Liver (tissue), 10 donors: ENCODE measurements at places on chromosomes 1 and 21. TPM values are rescaled to one million over a fixed set of nuclear protein-coding genes. Genes with fewer than 3 reads are reported as not detected.

The MASP2 gene
- total RNA-seq, result 118 TPM

The GPR161 gene
- 1.1 TPM for total RNA-seq

The COL6A2 gene
- 44.3 TPM for total RNA-seq

The SH3D21 gene
- 1.0 TPM for total RNA-seq

The RCAN3 gene
- 1.2 TPM for total RNA-seq

The RHEX gene
- 0.67 TPM for total RNA-seq

The TRPM2 gene
- total RNA-seq, result 1.3 TPM

The C1QA gene
- 73.0 TPM for total RNA-seq

DNA sequence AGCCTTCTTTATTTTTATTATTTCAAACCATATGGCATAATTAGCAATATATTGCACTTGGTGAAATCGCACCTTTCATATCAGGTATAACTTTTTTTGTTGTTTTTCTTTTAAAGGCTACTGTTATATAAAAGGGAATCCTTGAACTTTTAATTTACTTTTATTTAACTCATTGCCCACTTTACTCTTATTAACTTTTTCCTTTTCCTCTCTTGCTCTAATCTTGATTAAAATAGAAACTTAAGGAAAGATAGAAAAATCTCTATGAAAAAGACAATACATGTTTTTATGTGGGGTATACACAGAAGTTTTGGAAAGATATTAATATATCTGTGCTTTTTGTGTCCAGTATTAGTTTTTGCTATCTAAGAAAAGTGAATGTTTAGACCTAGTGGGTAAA, 805.8 kb downstream of the USP25 start:
- DNase-seq, result no peak

GRCh38 chr1:234154320-234155251, 218.7 kb upstream of the COA6 start:
- DNase-seq, result no peak

DNA sequence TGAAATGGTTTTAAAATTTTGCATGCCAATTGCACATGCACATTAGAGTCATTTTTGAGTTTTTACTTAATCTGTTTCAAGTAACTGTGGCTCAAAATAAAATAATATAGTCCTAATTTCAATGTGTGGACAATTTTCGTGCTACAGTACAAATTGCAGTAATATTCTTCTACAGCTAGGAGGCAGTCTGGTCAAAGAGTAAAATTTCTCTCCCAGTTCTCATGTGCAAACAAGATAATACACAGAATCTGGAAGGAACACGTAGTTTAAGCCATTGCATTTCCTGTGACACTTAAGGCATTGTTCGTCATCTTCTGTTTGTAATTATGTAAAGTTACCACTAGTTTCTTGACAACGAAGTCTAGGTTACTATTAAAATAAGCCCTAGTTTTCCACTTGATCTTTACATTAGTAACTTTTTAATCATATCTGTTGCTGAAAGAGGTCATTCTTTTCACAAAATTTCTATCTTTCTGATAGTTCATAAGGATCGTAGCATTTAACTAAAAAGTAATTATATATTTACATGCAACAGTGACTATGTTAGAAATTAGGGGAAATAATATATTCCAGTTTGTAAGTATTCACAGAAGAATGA, 28.9 kb downstream of the ODR4 start:
- no peak for DNase-seq

GRCh38 chr1:16612332-16613172, 812 bp downstream of the NBPF1 start:
- DNase-seq, result peak; percentile 65

DNA sequence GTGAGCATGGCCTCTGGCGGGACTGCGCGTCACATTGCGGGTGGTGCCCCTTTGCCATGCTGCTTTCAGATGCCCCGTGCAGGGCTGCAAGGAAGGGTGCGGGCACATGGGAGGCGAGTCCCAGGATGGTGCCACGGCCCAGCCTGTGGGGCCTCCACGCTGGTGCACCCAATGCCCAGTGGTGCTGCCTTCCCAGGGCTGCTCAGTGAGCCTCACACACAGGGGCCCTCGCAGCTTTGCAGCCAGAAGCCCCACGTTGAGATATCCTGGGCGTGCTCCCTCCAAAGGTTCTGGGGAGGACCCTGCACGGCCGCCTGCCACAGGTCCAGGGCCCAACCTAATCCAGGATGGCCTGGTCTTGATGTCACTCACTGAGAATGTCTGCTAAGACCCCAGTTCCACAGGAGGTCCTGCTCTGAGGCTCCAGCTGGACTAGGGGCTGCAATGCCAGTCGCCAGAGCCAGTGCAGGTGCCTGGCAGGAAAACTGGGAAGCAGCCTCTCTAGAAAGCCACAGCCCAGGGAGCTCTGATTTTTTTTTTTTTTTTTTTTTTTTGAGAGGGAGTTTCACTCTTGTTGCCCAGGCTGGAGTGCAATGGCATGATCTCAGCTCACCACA, 34.1 kb upstream of the PRSS38 start:
- no peak for DNase-seq

DNA sequence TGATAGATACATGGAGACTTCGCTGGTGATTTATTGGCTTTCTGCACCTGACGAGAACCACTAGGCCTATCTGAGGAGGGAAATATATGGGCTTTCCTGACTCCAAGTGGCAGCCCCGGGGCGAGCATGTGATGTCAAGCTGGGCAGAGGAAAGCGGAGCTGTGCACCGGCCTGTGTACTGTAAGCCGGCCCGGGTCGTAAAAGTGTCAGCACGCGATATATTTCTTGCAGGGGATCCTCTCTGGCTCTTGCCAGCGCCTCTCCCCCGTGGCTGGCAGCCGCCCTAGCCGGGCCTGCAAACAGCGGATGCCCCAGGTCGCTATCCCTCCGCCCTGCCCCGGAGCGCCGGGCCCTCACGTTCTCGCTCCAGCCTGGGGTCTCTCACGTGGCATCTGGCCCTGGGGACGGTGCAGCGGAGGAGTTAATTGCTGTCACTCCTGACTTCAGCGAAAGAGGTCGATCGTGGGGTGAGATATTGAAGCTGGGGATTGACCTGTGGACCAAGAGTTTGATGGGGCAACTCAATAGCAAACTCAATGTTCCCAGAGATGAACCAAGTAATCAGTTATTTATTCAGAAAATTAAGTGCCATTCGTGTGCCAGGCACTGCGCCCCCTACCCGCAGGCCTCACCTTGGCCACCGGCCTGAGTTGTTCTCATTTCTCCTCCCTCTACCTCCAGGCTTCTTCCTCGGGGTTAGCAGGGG, 41.0 kb upstream of the HAO2 start:
- peak; percentile 42 for DNase-seq

DNA sequence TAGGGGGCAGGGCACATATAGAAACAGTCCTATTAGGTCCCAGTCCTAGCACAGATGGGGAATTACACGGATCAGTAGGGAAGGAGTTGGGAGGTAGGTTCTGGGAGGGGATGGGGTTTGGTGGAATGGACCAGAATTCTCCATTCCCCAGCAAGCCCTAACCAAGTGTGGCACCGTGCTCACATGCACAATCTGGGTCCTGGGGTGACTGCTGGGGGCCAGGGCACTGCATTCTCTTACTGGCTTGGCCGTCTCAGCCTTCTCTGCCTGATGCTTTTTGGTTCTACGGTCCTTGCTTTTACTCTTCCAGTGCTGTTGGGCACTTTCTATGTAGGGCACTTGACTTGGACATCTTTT, 53.9 kb downstream of the NENF start:
- no peak for DNase-seq

GRCh38 chr1:23444104-23444533, 19.6 kb upstream of the TCEA3 start:
- DNase-seq, result no peak

DNA sequence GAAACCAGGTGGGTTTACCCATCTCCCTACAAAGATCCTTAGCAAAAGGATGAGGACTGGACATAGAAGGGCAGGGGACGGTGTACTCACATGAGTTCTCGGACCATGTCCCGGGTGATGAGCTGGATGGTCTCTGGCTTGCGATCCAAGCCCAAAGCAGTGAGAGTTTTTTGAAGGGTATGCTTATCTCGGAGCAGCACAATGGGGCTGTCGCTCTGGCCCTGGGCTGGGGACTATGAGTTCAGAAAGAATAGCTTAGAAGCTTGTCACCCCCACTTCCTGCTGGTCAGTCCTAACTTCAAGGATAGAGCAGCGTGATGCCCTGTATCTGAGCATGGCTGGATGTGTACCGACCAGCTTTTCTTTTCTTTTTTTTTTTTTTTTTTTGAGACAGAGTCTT, 9.6 kb downstream of the CFAP45 start:
- no peak for DNase-seq

GRCh38 chr1:9315411-9316079, 22.9 kb downstream of the SPSB1 start:
- no peak for DNase-seq

- DNase-seq, result no peak
Observed at GRCh38 chr1:202122639-202123335, at the start of gene GPR37L1. TSS of gene GPR37L1 (plus strand) at chr1:202122917. CDS start at chr1:202122964, 47 bp downstream.

- peak; percentile 87 for DNase-seq
Observed at GRCh38 chr1:211382714-211383480, 56.3 kb downstream of the TRAF5 start.

DNA sequence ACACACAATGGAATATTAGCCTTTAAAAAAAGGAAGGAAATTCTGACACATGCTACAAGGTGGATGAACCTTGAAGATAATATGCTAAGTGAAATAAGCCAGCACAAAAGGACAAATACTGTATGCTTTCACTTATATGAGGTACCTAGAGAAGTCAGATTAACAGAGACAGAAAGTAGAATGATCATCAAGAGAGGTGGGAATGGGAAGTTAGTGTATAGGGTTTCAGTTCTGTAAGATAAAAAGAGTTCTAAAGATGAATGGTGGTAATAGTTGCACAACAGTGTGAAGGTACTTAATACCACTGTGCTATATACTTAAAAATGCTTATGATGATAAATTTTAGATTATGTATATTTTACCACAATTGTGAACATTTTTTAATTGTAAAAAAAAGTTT, 7.2 kb downstream of the RPAP2 start:
- no peak for DNase-seq

GRCh38 chr1:24253571-24253970, 65.6 kb upstream of the GRHL3 start:
- no peak for DNase-seq

GRCh38 chr1:83836543-83836942, 162.4 kb downstream of the TTLL7 start:
- no peak for DNase-seq

- no peak for DNase-seq
Observed at GRCh38 chr1:29747196-29747595, 510.9 kb downstream of the PTPRU start.

DNA sequence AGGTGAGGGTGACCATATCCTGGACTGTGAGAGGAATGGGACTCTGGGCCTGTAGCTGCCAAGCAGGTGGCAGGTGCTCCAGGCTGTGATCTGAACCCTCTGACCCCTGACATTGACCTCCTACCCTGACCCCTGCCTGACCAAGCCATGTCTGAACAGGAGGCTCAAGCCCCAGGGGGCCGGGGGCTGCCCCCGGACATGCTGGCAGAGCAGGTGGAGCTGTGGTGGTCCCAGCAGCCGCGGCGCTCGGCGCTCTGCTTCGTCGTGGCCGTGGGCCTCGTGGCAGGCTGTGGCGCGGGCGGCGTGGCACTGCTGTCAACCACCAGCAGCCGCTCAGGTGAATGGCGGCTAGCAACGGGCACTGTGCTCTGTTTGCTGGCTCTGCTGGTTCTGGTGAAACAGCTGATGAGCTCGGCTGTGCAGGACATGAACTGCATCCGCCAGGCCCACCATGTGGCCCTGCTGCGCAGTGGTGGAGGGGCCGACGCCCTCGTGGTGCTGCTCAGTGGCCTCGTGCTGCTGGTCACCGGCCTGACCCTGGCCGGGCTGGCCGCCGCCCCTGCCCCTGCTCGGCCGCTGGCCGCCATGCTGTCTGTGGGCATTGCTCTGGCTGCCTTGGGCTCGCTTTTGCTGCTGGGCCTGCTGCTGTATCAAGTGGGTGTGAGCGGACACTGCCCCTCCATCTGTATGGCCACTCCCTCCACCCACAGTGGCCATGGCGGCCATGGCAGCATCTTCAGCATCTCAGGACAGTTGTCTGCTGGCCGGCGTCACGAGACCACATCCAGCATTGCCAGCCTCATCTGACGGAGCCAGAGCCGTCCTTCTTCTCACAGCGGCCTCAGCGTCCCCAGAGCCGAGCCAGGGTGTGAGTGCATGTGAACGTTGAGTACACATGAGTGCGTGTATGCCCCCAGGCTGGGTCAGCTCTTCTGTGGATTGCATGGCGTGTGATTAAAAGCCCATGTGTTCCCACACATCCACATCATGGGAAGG, 3.1 kb downstream of the TMEM125 start:
- no peak for DNase-seq

DNA sequence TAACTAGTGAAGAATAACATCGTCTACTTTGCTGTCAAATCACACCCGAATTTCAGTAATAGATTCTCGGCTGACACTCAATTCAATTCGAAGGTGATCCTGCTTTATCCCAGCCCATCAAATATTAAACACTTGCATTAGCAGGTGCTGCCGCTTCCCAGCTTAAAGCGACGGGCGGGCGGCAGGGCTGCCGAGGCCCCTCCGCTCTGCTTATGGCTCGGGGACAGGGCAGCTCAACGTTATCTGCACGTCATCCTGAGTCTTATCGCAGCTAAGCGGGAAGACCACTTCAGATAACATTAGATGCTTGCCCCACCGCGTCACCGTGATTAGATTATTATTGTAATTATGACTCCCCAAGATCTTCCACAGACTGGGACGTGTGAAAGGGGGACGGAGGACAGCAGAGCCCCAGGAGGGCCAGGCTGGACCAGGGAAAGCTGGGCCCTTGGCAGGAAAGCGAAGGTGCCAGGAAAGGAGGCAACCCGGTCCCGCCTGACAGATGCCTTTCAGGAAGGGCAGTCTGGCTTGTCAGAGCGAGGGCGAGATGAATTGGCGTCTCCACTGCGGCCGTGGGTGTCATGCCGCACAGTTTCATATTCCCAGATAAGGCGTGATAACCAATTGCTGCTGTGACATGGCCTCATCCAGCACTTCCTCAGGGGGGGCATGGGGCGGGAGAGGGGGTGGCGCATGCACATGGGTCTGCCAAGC, 37.0 kb downstream of the DMAP1 start:
- DNase-seq, result no peak

DNA sequence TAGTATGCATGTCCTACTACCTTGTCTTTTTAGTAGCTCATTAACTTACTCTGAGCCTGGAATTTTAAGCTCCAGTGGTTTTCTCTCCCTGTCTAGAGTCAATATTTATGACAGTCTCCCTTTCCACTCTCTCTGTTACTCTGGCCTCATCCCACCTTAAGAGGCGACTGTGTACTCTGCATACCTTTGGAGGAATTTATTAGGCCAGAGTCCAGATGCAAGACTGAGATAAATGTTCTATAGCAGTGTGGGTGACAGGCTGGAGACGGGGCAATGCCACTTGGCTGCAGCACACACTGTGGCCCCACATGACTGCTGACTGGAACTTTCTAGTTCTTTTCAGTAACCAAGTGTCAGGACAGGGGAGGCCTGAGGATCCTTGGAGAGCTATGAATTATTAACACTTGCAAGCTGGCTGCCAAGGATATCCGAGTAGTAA, 4.1 kb upstream of the PDZK1 start:
- DNase-seq, result no peak

DNA sequence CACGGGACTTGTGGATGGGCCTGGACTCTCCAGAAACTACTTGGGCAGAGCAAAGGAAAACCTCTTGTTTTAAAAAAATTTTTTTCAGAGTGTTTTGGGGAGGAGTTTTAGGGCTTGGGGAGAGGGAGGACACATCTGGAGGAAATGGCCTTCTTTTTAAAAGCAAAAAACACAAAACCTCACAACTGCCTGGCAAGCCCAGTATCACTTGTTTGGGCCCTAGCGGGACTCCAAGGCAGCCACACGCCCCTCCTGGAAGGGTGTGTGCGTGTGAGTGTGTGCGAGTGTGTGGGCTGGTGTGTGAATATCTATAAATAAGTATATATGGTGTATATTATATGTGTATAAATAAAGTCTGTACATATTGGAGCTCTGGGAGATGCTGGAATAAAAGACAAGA, 57.7 kb upstream of the ACTL8 start:
- no peak for DNase-seq

GRCh38 chr21:41973861-41974751, 20.3 kb upstream of the C2CD2 start:
- peak; percentile 32 for DNase-seq
